NCI-H1417 treated with DMSO at 0.1 percent for 48 hours (cell line): ENCODE measurements at places on chromosomes 7 and 10.

DNA sequence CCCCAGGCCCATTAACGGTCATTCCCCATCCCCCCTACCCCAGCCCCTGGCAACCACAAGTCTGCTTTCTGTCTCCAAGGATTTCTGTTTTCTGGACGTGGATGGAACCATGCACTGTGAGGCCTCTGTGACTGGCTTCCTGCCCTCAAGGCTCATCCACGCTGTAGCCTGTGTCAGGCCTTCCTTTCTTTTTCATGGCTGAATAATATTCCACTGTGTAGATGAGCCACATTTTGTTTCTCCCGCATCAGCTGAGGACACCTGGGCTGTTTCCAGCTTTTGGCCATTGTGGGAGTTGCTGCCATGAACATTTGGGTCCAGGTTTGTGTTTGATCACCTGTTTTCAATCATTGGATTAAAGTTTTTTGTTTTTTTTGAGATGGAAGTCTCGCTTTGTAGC, 50.0 kb downstream of the UNCX start:
- no peak for DNase-seq

- no peak for DNase-seq
Observed at GRCh38 chr7:142481548-142481947, 223.7 kb upstream of the PRSS58 start.

DNA sequence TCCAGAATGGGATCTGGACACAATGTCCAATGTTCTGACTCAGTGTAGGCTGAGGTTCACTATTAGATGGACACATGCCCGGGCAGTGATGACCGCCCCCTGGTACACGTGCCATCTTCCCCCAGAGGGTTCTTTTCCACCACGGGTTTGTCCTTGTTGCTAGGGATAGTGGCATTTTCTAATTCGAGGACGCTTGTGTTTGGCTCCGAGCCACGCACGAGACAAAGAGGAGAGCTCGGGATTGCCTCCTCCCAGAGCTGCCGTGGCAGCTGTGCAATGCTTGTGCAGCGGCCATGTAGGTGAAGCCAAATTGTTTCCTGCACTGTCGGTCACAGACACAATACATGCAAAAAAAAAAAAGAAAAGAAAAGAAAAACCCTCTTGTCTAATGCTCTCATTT, 207.5 kb downstream of the PAXIP1 start:
- no peak for DNase-seq

DNA sequence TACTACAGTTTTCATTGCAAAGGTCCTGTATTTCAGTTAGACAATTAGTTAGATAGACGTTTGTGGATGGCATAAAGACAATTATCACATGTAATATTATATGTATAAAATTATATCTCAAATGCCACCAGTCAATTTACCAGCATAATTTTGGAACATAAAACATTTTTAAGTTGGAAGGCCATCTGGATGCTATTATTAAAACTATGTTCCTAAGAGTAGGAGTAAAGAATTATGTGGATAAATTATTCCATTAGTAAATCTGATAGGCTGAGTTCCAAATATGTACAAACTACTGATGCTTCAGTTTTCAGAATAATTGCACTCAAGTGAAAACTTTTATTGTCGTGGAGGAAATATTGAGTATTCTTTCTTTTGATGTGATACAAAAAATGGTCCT, 790.3 kb downstream of the GRM8 start:
- DNase-seq, result no peak

DNA sequence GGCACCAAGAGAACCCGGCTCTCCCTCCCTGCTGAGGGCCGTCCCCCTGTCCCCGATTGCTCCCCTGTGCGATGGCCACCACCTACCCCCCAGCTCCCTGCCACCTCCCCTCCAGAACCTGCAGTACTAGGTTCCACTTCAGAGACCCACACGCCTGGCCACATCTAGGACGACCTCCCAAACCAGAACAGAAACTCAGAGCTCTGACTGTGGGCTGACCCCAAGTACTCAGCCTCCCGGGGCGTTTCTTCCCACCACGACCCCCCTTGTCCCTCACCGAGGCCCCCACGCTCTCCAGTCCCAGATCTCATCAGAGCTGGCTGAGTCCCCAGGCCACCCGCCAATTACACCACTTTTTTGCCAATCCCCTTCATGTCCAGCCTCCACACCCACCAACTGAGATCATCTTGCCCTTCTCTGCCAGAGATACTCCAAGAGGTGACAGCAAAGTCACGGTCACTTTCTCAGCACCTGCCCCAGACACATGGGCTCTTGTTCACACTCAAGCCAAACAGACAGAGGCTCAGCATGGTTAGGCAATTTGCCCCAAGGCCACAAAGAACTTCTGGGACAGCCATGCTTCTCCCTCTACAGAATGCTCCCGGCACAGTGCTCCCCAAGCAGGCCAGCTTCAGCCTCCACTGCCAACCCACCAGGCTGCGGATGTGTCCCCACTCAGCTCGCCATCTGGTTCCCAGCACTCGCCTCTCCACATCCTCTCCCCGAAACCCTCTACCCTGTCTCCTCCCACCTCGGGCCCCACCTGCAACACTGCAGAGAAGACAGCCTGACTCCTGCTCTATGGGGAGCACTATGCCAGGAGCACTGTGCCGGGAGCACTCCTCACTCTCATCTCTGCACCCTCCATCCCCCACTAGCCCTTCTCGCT, 4.7 kb downstream of the TMEM120A start:
- DNase-seq, result no peak

GRCh38 chr10:117878626-117879025, 168.1 kb downstream of the RAB11FIP2 start:
- no peak for DNase-seq

DNA sequence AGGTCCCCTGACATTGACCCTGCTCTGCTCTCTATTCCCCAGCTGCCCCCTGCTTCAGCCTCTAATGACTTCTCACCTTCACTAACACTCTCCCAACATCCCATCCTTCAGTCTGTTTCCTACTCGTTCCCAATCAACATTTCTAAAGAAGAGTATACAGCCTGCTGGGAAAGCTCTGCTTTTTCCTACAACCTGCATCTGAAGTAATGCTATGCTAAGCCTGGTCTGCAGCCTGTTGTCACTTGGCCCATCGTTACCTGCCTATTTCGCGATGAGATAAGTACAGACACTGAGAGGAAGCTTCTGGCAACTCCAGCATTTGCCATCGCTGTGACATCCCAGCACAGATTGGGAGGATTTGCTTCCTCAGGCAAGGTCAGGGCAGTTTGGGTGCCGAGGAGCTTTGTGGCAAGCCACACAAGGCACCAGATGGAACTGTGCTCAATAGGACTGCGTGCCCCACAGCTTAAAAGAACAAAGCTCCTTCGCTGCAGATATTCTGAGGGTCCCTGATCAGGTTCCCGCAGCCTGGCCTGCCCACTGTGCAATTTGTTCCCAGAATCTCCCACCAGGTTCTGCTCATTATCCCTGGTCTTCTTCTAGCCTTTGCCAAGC, 51.4 kb downstream of the PKD1L1 start:
- DNase-seq, result no peak

DNA sequence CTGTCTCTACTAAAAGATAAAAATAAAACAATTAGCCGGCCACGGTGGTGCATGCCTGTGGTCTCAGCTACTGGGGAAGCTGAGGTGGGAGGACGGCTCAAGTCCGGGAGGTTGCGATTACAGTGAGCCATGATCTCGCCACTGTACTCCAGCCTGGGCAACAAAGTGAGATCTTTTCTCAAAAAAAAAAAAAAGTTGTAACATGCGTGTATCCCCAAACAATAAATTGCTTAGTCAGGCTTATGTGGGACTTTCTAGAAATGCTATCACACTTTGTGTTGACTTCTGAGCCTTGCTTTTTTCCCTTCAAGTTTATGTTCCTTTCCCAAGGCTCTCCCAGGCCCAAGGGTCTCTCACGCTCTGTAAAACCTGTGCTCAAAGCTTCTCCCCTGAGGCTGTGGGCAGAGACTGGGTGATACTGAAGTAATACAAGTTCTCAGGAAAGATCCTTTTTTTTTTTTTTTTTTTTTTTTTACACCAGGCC, 88.0 kb upstream of the TNS3 start:
- DNase-seq, result no peak

DNA sequence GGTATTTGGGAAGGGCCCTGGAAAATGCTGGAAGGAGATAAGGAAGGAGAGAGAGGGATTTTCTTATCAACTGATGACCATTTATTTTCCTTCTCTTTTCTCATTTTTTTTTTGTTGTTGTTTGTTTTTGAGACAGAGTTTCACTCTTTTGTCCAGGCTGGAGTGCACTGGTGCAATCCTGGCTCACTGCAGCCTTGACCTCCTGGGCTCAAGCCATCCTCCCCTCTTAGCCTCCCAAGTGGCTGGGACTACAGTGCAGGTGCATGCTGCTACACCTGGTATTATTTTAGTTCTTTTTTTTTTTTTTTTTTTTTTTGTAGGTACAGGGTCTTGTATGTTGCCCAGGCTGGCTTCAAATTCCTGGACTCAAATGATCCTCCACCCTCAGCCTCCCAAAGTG, 52.2 kb downstream of the HIP1 start:
- no peak for DNase-seq

DNA sequence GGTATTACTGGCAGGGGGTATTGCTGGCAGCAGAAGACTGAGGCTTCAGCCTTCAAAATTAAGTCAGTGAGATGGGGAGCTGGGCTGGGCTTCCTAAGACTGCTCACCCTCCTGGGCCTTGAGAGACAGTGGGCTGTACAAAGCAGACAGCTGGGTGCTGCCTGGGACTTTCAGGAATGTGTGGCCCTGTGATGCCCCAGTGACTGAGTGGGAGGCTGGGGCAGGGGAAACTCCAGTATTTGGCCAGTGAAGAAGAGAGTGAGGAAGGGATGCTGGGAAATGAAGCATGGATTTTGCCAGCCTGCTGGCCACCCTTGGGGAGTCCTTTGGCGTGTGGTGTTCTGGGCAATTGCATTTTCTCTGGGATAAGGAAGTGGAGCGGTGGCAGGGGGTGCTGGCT, 442 bp downstream of the ANKRD2 start:
- no peak for DNase-seq

- DNase-seq, result no peak
Observed at GRCh38 chr7:29145553-29146056, 732 bp downstream of the CPVL start.

GRCh38 chr10:104258209-104258608, 3.5 kb downstream of the GSTO1 start:
- DNase-seq, result no peak
